IPS DF 6.9 (cell line): ENCODE measurements at places on chromosomes 3 and 15.

- H3K4me3 ChIP-seq = no peak overlapping the region
- H3K36me3 ChIP-seq = no peaks in the 10 kb centered on the region
- H3K27ac ChIP-seq = no peak overlapping the region
- peaks cover 7% of the 10 kb centered on the region; the same call in 1 of the 2 replicates for H3K4me1 ChIP-seq
- no peaks in the 10 kb centered on the region for H3K27me3 ChIP-seq
- DNase-seq = no peak
These were observed 177.9 kb downstream of the ERC2 start for GRCh38 chr3:56290374-56290773.

DNA sequence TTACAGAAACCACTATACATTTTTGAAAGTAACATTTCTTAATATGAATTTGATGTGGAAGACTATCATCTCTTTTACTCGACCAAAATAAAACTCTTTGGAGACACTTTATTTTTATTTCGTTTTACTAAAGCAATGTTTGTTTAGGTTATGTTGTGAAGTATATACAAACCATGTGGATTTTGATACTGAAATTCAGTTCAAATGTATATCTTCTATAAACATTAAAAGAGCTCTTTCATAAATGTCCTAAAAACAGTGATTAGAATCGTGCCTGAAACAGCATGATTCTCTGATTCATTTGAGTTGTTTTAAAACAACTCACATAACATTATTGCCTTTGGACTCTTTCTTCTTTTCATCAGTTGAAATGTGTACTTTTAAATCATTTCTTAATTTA is 373.7 kb upstream of the GOLIM4 start:
- H3K27me3 ChIP-seq = no peaks in the 10 kb centered on the region
- no peak for DNase-seq
- no peaks in the 10 kb centered on the region for H3K36me3 ChIP-seq
- H3K4me3 ChIP-seq = no peak overlapping the region
- no peaks in the 10 kb centered on the region for H3K4me1 ChIP-seq

DNA sequence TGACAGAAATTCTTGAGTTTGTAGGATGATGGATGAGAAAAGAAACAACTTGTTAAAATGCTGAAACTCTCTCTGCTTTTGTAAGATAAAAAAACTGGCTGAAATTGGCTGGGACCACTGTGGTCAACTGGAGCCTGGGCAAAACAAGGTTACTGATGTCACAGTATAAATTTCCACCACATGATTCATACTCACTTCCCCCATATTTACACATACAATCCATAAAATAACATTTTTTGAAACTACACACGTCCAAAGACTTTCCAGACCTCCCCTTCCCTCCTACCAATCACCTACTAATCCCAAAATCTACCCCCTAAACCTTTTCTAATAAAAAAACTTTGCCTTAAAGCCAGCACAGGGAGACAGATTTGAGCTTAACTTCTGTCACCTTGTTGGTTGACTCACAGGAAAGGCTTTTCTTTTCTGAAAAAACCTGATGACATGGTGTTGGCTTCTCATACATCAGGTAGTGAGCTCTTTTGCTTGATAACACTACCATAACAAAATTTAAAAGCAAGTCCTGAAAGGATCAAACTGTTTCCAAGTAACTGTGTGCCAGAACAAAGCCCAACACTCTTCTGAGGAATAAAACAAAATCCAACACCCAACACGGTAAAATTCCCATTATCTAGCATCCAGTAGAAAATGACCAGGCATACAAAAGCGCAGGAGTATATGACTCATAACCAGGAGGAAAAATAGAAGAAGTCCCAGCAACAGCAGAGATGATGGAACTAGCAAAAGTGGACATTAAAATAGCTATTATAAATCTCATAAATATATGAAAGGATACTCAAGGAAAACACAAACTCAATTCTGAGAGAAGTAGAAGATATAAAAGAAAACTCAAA is 87.3 kb upstream of the SNRK start:
- no peaks in the 10 kb centered on the region for H3K36me3 ChIP-seq
- H3K4me3 ChIP-seq = no peak overlapping the region
- no peaks in the 10 kb centered on the region for H3K27me3 ChIP-seq
- no peak overlapping the region for H3K27ac ChIP-seq
- DNase-seq = no peak
- H3K4me1 ChIP-seq = no peaks in the 10 kb centered on the region

DNA sequence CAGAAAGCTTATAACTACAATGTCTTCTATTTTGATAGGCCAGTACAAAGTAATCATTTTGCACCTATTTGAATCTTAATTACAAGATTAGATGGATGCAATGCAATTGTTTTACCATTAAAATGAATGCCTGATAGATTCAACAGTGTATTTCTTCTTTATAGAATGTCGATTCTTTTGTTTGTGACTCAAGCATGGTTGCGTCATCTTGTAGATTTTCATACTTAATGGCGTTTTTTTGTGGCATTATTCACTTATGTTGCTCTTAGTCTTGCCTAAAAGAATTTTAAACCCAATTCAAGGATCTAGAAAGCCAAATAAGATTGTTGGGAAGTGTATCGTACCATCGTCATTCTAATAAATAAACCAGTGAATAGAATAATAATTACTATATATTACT is 21.4 kb downstream of the ZBTB38 start:
- H3K4me1 ChIP-seq = peaks cover 8% of the 10 kb centered on the region; the same call in 1 of the 2 replicates
- no peak for DNase-seq
- no peak overlapping the region for H3K27ac ChIP-seq
- H3K27me3 ChIP-seq = no peaks in the 10 kb centered on the region

GRCh38 chr3:82186017-82186416 is 424.6 kb upstream of the GBE1 start:
- DNase-seq = no peak
- no peaks in the 10 kb centered on the region for H3K27me3 ChIP-seq
- H3K4me3 ChIP-seq = no peak overlapping the region
- H3K27ac ChIP-seq = no peak overlapping the region
- H3K36me3 ChIP-seq = no peaks in the 10 kb centered on the region

GRCh38 chr3:107284612-107285011 is 92.6 kb upstream of the CCDC54 start:
- H3K4me3 ChIP-seq = no peak overlapping the region
- H3K27me3 ChIP-seq = no peaks in the 10 kb centered on the region
- H3K36me3 ChIP-seq = no peaks in the 10 kb centered on the region

DNA sequence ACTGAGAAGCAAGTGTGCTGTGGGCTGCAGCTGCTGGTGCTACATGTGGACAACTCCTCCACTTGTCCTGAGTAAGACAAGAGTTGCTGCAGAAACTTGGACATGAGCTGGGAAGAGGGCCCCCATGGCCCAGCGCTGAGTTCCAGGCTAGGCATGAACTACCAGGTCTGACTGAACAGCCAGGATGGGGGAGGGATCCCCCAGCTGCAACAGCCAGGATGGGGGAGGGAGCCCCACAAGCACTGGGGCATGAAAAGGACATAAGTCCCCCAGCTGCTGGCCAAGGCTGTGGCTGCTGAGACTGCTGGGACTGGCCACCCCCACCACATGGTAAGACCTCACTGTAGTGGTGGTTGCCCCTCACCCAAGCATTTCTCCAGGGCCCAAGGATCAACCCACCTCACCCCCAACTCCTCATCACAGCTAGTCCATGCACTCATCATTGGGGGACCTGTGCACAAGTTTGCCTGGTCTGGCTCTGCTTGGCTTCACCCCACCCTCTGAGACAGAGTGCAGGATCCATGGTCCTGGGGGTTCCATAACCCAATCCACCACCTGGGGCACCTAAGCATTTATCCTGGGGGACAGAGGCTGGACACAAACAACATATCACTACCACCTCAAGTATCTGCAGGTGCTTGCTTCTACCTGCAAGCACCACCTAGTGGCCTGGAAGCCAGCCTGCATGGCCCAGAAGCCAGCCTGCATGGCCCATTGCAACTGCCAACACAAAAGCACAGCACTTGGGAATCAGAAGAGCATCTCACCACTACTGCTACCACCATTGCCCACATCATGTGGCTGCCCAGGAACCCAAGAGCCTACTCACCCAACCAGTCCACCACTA is 84.5 kb upstream of the STT3B start:
- no peak overlapping the region for H3K4me3 ChIP-seq
- no peaks in the 10 kb centered on the region for H3K36me3 ChIP-seq
- H3K4me1 ChIP-seq = no peaks in the 10 kb centered on the region
- no peaks in the 10 kb centered on the region for H3K27me3 ChIP-seq
- H3K27ac ChIP-seq = no peak overlapping the region
- peak; percentile 29 for DNase-seq

- DNase-seq = no peak
- no peaks in the 10 kb centered on the region for H3K36me3 ChIP-seq
- H3K4me3 ChIP-seq = no peak overlapping the region
- no peaks in the 10 kb centered on the region for H3K4me1 ChIP-seq
- no peaks in the 10 kb centered on the region for H3K27me3 ChIP-seq
- H3K27ac ChIP-seq = no peak overlapping the region
These were observed 223.3 kb downstream of the FOXP1 start for GRCh38 chr3:71360180-71360579.

GRCh38 chr3:130850044-130850797 is 43.7 kb upstream of the ATP2C1 start:
- H3K27ac ChIP-seq = no peak overlapping the region
- peaks cover 7% of the 10 kb centered on the region; the same call in 1 of the 2 replicates for H3K4me1 ChIP-seq
- no peak for DNase-seq
- H3K36me3 ChIP-seq = no peaks in the 10 kb centered on the region
- H3K27me3 ChIP-seq = no peaks in the 10 kb centered on the region

DNA sequence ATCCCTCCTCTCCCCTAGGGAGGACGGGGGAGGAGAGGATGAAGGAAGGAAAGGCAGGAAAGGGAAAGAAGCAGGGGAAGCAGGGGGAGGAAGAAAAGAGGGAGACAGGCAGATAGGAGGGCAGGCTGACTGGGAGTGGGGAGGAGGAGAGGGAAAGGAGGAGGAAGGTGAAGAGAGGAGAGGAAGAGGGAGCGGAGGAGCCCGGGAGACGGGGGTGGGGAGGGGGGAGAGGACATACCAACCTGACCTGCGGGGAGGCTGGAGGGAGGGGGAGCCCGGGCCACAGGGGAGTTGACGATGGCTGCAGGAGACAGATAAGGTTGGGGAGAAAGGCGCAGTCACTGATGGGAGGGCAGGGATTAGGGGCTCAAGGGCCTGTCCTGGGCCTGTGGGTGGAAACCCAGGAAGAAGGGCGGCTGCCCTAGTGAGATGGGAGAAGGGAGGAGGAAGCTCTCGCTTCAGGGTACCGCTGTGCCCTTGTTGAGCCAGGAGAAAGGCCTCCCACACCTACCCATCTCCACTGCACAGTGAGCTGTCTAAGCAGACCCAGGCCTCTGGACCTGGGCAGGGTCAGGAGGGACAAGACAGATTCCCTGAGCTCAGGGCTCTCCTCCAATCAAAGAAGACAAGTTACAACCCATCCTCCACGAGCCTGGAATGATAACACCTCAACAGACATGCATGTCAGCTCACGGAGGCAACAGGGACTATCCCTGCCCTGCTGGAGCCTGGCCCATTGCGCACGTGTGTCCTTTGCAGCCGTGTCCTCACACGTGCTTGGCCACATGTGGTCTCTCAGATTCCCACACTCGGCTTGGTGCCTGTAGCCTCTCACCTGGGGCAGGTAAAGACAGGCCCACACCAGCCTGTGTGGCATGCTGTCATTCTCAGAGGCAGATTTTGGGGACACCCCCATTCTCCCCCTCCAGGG is 27.9 kb downstream of the C3orf18 start:
- H3K27ac ChIP-seq = no peak overlapping the region
- H3K27me3 ChIP-seq = no peaks in the 10 kb centered on the region
- no peaks in the 10 kb centered on the region; the same call in 1 of the 2 replicates for H3K4me1 ChIP-seq
- H3K36me3 ChIP-seq = no peaks in the 10 kb centered on the region

GRCh38 chr3:10340046-10340445 is 19.1 kb upstream of the SEC13 start:
- H3K4me3 ChIP-seq = no peak overlapping the region
- no peak for DNase-seq
- no peak overlapping the region for H3K27ac ChIP-seq
- no peaks in the 10 kb centered on the region for H3K27me3 ChIP-seq
- H3K36me3 ChIP-seq = no peaks in the 10 kb centered on the region

DNA sequence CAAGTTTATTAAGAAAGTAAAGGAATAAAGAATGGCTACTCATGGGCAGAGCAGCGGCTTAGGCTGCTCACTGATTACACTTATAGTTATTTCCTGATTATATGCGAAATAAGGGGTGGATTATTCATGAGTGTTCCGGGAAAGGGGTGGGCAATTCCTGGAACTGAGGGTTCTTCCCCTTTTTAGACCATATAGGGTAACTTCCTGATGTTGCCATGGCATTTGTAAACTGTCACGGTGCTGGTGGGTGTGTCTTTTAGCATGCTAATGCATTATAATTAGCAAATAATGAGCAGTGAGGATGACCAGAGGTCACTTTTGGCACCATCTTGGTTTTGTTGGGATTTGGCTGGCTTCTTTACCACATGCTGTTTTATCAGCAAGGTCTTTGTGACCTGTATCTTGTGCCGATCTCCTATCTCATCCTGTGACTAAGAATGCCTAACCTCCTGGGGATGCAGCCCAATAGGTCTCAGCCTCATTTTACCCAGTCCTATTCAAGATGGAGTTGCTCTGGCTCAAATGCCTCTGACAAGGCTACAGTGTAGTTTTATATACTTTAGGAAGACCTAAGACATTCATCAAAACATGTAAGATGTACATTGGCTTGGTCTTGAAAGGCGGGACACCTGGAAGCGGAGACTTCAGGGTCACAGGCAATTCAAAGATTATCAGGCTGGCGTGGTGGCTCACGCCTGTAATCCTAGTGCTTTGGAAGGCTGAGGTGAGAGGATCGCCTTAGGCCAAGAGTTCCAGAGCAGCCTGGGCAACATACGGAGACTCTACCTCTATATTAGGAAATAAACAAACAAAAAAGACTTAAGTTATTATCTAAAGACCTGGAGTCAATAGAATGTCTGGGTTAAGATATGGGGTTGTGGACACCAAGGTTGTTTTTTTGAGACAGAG is 3.2 kb upstream of the BLOC1S6 start:
- DNase-seq = no peak
- H3K4me3 ChIP-seq = no peak overlapping the region
- no peaks in the 10 kb centered on the region for H3K4me1 ChIP-seq

DNA sequence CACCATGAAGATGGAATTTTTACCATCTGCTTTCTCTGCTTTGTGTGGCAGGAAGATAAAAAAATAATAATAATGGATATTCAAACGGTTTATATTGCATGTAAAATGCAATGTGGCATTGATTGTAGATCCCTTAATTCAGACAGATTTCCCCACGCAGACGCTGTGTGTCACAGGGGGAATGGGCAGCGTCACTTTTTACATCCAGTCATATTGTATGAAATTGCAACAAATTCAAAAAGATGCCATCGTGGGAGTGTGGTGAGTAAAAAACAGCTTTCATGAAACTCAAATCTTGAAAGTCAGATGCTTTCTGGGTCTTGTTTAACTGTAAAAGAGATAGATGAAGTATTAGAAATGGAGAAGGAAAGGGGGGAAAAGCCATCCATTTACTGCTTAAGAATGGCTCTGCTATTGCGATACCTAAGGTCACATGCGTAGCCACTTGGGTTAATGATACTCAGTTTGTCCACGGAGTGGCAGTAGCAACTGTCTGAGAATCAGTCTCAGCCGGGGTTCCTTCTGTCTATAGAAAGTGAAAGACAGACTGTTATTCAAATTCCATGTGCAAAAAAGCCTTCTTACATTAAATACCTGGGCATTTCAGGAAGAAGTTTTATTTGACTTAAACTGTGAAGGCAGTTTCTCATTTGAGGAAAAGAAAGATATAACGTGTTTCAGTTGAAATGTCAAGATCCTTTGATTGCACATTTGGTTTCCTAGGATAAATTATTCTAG is 28.5 kb downstream of the BTD start:
- H3K4me3 ChIP-seq = no peak overlapping the region
- H3K4me1 ChIP-seq = peaks cover 7% of the 10 kb centered on the region
- H3K36me3 ChIP-seq = no peaks in the 10 kb centered on the region
- H3K27ac ChIP-seq = no peak overlapping the region
- no peaks in the 10 kb centered on the region for H3K27me3 ChIP-seq
